Activated gamma-delta T cell treated with anti-CD3 and anti-CD28 coated beads, Interleukin-2, amount 50 U/mL, for 16 hours (primary cell): ENCODE measurements at places on chromosomes 2 and 18.

DNA sequence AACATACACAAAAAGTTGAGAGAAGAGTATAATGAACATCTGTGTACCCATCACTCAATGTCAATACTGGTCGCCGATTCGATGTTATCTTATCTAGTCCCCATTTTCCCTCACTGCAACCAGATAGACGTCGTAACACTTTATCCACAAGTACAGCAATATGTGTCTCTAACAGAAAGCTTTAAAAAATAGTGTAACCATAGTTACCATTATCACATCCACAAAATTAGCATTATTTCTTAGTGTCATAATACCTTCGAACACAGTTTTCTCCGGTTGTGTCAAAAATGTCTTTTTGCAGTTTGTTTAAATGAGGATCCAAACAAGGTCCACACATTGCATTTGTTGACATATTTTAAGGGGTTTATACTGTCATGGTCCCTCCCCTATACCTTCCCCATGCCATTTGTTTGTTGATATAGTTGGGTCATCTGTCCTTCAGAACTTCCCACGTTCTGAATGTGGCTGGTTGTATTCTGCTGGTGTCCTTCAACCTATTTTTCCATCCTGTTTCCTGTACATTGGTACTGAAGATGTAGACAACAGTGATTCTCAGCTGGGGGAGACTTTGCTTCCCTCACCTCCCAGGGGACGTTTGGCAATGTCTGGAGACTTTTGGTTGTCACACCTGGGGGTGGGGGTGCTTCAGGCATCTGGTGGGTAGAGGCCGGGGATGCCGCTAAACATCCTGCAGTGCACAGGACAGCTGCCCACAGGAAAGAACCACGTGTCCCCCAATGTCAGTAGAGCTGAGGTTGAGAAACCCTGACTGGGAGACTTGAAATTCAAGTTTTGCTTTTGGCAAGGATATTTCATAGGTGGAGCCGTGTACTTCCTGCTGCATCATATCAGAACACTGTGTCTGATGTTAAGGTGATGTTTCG lies 72.7 kb upstream of the SPRED2 start:
- no peak for DNase-seq

- no peak for DNase-seq
Measured at GRCh38 chr2:142144547-142144946, 13.7 kb upstream of the LRP1B start.

- DNase-seq, result no peak
Measured at GRCh38 chr18:35253655-35254287, 12.9 kb downstream of the ZNF397 start.

GRCh38 chr2:156349605-156350004 lies 17.1 kb upstream of the NR4A2 start:
- no peak for DNase-seq

DNA sequence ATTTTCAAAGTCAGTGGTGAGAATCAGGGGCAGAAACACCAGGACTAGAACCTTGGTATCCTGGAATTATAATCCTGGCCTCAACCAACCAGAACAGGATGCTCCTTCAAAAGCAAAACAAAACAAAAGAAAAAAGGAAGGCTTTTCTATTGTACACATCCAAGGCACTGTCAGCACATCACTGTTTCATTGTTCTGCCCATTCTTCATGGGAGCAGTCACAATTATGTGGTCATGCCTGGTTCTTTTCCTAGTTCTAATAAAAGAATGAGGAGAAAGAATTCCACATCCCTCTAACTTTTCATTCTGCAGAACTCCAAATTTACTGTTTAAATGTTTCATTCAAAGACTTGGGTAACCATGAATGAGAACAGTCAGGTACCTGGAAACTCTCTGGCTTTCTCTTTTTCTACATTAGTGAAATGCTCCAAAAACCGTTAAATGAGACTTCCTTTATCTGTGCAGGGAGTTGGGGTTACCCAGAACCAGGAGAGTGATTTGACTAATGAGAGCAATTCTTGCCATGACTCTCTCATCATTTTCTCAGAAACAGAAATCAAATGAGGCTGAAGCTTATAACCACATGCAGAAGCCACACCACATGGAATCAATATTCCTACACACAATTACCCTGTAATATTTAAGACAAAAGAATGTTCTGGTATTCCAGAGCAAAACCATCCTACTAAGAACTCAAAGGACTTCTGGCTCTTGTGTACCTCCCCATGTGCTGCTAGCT lies 110.9 kb upstream of the CCDC150 start:
- no peak for DNase-seq

DNA sequence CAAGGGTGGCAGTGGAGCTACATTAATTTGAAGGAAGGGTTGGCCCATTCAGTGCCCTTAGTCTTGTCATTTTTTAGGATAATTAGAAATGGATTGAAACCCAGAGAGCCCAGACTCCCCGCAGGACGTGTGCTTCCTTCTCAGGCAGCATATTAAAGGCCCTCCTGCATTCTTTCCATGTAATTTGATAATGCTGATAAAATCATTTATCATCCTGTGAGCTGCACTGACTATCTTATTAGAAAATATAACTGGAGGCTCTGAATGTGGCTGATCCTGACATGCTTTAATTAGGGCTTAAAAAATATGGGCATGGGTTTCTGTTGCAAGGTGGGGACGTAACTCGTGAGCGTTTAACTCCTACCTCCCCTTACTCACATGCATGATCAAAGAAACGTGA lies 148.1 kb downstream of the ACKR3 start:
- no peak for DNase-seq

DNA sequence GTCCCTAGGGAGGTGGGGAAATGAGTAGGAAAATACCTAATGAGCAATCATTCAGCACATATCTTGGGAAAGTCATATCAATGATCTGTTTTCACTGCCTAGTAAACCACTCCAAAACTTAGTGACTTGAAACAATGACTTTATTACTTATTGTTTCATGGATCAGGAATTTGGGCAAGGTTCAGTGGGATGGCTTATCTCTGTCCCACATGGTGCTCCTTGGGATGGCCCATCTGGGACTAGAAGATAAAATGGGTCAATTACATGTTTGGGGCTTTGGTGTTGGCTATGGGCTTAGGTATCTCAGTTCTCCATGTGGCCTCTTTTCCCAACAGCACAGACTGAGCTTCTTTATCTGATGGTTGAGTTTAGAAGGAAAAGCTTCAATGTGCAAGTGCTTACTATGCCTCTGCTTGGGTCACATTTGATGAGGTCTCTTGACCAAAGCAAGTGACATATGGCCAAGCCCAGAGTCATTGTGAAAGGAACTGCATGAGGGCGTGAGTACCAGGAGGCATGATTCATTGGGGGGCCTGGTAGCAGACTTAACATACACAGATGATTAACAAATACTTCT lies 218.1 kb upstream of the TNP1 start:
- no peak for DNase-seq

DNA sequence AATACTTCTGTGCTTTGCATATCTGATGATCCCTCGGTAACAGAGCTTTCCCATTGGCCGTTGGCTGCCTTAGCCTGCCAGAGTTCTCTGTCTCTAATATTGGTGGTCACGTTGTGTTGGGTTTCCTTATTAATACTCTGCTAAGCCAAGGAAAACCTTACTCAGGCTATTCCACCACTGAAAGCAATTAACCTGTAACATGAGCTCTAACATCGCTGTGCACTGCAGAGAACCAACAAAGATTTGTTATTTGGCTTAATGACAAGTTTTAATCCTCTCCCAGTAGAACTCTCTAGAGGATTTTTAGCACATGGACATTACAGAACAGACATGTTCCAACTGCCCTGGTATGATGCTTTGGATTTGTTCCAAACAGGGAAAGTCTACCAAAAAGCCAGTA lies 825.9 kb upstream of the POU3F3 start:
- DNase-seq, result no peak

- no peak for DNase-seq
Measured at GRCh38 chr18:23458830-23459529, 5.9 kb downstream of the RIOK3 start.

GRCh38 chr18:59428018-59428417 lies 69.0 kb upstream of the LMAN1 start:
- no peak for DNase-seq

DNA sequence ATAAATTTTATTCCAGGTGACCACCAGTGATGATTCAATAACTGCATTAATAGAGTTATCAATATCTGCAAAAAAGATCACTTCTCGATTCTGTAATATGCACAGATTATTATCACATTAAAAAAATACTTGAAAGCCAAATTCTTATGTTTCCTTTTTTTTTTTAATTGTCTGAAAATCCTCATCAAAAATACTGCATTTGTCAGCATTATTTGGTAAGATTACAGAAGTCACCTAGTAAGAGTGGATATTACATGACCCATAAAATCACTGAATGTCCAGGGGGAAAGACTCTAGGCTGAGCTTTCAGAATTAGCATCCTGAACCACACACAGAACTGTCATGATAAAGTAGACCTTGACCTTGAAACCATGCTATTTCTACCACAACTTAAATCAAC lies 617.2 kb upstream of the CDH7 start:
- DNase-seq, result no peak

DNA sequence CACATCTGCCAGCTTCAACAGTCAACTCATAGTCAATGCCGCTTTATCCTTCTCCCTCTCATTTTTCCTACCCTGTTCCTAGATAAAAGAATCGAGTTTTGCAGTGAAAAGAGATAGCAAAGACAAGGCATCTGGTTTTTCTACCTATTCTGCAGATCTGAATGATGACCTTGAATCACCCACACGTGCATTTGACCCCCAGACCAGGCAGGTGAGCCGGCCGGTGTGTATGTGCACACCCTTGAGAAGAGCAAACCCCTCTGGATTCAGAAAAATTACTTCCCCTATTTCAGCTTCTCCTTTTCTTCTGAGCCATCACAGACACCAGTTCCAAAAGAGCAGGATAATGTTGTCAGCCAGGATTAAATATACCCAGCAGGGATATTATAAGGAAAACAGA lies 115.6 kb upstream of the ST6GAL2 start:
- no peak for DNase-seq

- DNase-seq, result no peak
Measured at GRCh38 chr2:18540872-18541271, 19.6 kb downstream of the RDH14 start.

DNA sequence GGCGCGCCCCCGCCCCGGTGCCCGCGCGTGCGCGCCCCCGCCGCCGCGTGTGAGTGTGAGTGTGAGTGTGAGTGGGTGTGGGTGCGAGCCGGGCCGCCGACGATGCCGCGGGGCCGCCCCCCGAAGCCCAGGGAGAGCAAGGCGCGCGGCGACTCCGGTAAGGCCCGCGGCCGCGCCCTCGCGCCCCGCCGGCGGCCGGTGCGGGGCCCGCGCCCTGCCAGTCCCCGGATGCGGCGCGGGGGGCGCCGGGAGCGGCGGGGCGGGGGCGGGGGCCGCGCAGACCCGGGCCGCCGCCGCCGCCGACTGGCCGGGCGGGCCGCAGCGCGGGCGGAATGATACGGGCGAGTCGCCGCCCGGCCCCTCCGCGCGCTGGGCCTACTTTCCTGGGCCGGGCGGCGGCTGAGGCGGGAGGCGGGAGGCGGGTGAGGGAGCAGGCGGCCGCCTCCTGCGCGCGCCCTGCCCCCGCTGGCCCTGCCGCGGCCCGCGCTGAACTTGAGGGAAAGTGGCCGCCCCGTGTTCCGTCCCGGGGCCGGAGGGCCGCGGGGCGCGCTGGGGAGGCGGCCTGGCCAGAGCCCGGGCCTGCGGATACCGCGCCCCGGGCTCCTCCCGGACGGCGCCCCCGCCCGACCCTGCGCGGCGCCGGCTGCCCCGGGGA lies at the start of gene ZNF236:
Gene ZNF236, plus strand, starts transcription at position 52 of the 655 bp plus-strand sequence. Its CDS starts 51 bp downstream, at position 103.
- DNase-seq, result peak; percentile 49

DNA sequence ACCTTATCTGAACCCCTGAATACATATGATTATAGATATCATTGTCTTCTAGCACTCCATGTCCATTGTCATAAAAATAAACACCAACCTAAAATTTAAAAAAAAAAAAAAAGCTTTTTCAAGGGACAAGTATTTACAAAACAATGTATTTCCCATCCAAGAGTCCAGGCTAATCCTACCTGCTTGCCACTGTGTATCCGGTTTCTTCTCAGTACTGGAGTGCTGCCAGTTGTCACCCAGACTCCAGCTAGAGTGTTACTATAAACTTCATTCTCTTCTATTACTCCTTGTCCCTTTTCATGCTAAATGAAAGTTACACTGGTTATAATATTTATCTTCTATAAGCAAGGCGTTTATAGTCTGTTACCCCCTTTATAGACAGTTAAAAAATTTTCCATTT lies 35.8 kb downstream of the MSH6 start:
- no peak for DNase-seq

DNA sequence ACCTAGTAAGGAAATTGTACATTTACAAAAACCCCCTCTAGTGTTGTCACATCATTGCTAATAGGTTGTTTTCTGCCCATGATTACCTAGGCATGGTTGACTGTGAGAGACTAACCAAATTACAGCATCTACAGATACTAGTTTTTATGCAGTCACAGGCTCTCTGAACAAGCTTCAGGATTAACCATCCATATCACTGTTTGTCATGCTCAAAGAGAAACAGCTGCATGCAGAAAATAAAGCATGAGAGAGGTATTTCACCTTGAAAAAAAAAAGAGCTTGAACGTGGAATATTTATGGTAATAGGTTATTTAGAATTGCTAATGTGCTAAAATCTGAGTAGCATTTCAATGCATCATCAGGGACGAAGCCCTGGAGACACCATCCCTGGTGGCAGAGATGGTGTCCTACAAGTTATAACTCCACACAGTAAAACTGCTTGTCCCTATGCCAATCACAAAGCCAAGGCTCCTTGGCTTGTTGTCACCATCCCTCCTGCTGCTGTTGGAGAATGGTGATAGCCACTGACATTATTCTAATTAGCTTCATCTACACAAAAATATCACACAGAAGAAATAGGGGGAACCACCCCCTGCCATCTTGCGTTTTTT lies 5.4 kb downstream of the NEB start:
- DNase-seq, result no peak

DNA sequence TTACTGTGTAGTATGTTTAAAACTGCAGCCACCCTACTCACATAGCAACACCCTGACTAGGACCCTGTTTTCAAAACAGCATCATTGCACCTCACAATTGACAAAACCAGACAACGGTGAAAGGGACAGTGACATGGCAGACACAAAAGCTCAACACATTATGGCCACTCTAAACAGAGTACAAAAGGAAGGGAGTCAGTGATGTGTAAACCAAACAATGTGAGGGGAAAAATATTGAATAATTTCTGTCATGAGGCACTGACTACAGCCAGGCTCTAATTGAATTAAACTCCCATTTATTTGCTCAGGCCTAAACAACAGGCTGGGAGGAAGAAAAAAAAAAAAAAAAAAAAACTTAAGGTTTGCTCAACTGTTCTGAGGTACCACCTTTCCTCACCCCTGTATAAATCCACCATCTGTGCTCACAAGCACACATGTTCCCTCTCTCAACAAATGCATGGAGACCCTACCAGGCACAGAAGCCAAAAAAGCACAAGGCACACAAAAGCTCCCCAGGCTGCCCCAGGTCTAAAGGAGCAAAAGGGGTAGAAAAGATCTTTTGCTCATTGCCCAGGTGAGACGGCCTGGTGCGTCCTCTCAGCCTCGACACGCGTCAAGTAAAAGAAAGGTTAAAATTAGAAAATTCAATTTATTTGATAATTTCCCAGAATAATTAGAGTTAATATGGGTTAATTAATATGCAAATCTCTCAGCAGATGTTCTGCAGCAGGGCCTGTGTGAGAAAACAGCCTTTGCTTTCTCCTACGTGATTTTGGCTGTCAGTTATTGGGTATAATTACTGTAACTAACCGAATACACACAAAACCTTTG lies 80.9 kb downstream of the ZEB2 start:
- no peak for DNase-seq

- no peak for DNase-seq
Measured at GRCh38 chr2:54419855-54420523, 36.1 kb upstream of the SPTBN1 start.
